Cerebellar nuclear complex (tissue), 1 donor: ENCODE measurements at places on chromosomes 4 and X.
A peak's percentile ranks its signal among the peaks of the same experiment; 100 is the strongest.

- peak; percentile 17 for DNase-seq
These were observed 5.3 kb downstream of the ZFYVE28 start for GRCh38 chr4:2412885-2413716.

- DNase-seq: no peak
These were observed 53.1 kb upstream of the PLAC1 start for GRCh38 chrX:134711135-134711921.

GRCh38 chr4:137774501-137774900, 242.2 kb upstream of the PCDH18 start:
- DNase-seq: no peak

DNA sequence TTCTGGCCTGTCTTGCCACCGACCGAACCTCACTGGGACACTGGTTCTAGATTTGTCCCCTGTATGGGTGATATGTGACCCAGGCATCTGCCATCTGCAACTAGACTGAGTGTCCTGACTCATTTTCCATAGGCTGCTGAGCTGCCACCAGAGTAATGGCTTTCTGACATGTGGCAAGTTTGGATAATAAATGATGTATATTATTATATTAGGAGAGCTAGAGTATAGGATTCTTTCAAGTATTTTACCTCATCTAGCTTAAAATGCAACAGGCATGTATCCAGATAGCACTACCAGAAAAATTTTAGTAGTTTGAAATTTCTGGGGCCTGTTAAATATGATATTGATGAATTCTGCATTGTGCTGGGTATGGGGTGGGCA, 15.8 kb upstream of the PGRMC2 start:
- DNase-seq: no peak

DNA sequence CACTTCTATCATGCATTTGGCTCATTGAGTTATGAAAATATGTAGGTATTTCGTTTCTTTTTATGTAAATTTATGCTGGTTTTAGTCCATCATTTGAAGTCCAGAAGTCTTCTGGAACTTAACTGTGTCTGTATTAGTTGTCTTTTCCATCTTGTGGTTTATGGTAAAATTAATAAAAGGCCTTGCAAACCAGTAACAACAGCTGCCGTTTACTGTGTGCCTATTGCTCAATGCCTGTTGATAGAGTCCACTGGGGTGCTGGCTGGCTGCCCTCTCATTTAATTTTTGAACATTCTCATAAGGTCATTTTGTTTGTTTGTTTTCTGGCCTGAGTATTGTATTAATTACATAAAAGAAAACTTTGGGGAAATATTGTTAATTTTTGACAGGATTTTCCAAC, 98.0 kb downstream of the NAA11 start:
- DNase-seq: no peak

GRCh38 chr4:168384437-168385141, 66.0 kb upstream of the DDX60 start:
- no peak for DNase-seq

DNA sequence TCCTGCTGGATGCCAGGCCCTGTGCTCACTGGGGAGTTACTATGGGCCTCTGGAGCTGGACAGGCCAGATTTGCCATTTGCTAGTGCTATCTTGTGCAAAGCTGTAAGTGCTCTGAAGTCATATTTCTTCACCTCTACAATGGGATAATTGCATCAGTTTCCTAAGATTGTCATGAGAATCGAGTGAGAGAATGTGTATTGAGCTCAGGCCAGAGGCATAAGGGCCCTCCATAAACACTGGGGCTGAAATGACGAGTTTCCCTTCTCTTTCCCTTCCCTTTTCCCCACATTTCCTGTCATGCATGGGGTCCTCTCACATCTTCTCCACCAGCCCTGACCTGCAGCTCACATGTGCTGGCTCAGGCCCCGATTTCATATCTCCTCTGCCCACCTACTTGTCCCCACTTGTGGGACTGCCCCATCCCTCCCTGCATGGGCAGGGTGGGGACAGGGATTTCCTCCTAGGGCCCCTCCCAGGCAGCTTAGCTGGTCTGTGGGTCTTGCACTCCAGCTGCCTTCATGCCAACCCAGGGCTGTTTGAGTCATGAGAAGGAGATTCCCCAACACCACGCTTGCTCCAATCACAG, 358.8 kb downstream of the MID1IP1 start:
- no peak for DNase-seq

DNA sequence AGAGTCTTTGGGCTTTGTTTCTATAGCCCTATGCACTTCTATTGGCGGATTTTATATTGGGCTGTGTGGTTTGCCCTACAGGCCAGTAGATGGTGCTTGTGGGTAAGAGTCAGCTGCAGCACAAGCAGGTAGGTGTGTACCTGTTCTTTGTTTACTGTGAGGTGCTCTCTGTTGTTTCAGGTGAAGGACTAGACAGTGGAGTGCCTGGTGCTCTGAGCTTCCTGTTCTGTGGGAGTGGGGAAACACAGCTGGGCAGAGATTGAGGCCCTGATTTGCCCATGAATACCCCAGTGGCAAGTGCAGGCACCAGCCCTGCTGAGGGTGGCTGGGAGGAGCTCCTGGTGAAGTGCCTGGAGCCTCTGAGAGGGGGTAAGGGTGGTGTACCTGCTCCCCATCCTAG, 26.3 kb upstream of the UCP1 start:
- peak; percentile 32 for DNase-seq

DNA sequence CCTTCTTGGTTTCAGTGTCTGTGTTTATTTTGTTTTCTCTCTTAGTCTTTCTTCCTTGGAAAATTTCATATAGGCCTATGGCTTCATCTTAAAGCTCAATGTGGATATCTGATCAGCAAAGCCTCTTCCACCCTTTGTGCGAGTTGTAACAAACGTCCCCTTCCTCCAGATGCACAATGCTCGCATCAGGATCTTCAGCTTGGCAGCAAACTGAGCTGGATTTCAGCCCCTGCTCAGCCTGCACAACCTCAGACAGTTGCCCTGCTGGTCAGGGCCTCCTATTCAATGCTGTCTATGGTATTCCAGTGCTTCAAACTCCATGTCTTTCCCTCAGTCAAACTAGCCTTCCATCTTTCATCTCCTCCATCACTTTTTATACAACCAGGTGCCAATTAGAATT, 309.4 kb downstream of the ARHGAP24 start:
- no peak for DNase-seq

- DNase-seq: peak; percentile 47
These were observed 29.5 kb upstream of the IRF2 start for GRCh38 chr4:184503869-184504300.

DNA sequence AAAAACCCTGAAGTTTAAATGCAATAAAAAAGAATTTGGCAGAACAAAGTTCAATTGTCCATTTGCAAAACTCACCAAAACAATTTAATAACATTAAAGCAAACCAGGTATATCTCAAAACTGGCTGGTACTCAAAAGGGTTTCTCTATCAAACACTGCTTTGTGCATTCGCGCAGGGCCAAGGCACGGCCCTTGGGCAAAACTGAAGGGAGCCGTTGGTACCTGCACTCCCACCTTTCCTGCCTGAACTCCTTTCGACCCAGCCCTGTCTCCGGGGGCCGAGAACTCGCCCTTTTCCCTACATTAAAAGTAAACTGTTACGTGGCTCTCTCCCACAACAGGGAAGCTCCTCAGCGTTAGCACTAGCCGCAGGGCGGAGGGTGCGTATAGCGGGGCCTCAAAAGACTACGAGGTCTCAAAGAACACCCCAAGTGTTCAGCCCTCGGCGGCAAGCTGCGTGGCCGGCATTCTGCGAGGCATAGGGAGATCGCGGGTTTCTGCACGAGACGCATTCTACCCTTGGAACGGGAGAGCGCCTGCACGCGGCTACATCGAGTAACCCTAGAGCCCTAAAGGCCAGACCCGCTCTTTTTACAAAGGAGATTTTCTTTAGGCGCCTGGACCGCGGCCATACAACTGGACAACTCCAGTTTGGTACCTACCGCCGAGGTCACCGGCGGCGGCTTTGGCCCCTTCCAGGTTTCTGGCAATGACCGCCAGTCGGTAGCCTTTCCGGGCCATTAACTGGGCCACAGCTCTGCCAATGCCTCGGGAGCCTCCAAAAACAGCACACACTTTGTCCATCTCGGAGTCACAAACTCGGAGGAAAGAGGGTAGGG, 550 bp downstream of the CBR4 start:
- no peak for DNase-seq

GRCh38 chr4:74157154-74157553, 764 bp upstream of the MTHFD2L start:
- DNase-seq: no peak

DNA sequence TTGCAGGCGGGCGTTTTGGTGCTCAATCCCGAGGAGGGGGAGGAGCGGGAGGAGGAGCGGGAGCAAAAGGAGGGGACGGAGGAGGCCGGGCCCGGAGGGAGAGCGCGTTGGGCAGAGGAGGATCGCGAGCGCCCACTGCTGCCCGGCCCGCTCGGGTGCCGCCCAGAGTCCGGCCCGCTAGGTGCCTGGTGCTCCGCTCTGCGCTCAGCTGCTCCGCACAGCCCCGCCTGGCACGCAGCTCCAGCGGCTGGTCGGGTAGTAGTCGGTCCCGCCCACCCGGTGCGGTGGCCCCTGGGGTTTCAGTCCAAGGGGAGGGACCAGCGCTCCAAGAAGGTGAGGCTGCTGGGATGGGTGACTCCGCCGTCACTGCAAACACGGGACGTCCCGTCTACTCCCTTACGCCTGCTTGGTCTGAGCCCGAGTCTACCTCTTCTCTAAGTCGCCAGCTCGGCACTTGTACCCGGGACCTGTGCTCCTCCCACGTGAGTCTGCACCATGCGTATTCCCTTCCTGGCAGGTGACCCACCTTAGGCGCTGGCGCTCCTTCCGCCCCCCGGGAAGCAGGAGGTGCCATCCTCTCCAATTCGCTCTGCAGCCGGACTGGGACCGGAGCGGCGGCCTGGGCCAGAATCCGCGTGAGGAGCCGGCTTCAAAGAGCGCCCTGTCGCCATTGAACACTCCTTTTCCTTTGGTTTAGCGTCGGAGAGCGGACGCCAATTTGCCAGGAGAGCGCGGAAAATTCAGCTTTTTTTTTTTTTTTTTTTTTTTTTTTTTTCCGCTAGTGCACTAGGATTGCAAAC, 405 bp upstream of the HS3ST1 start:
- DNase-seq: peak; percentile 40

GRCh38 chr4:99827454-99827853, 10.8 kb downstream of the DAPP1 start:
- DNase-seq: no peak

DNA sequence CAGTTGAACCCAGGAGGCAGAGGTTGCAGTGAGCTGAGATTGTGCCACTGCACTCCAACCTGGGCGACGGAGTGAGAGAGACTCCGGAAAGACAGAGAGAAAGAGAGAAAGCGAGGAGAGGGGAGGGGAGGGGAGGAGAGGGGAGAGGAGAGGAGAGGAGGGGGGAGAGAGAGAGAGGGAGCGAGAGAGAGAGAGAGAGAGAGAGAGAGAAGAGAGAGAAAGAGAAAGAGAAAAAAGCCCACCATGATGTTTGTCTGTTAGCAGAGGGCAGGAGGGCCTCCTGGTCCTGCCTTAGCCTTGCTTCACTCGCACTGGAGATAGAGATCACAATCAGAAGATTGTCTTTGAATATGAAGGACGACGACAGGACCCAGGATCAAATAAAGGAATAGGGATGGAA, 18.7 kb upstream of the BCORL1 start:
- DNase-seq: no peak

GRCh38 chrX:47482512-47483305, at the start of gene ZNF41:
Gene ZNF41, minus strand, starts transcription at chrX:47483222. Its CDS starts 15,741 bp downstream, at chrX:47467481.
- no peak for DNase-seq

GRCh38 chrX:51825436-51825835, 68.0 kb upstream of the MAGED1 start:
- DNase-seq: no peak

- no peak for DNase-seq
These were observed 9.9 kb downstream of the BEND4 start for GRCh38 chr4:42142591-42142990.

DNA sequence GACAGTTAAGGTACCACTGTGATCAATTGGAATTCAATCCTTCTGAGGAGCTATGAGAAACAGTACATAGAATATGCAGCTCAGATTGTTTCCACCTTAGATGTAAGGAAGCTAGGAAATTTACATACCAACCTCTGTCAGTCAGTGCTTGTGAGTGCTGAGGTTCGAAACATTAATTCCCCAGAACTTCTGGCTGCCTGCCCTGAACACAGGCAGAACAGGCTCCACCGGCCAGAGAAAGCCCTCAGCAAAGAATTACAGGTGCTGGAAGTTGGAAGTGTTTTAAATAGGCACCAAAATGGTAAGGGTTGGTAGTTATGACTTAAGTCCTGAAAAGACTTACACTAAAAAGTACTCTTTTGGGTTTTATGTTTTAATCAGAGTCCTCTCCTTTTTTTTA, 651.8 kb downstream of the C4orf33 start:
- DNase-seq: no peak

- DNase-seq: no peak
These were observed 252.0 kb downstream of the PALLD start for GRCh38 chr4:168748807-168749206.
